ENCODE measurements at places on chromosomes 13 and 19. TPM values are rescaled to one million over a fixed set of nuclear protein-coding genes. Genes with fewer than 3 reads are reported as not detected.

The ADGRE3 gene
- not detected for total RNA-seq

The ZNF836 gene
- 12.8 TPM for total RNA-seq

The GRK1 gene
- not detected for total RNA-seq

The ZNF536 gene
- total RNA-seq = not detected

The PODNL1 gene
- 2.8 TPM for total RNA-seq

The EHD2 gene
- total RNA-seq = 34.0 TPM

The FXYD3 gene
- total RNA-seq = 0.64 TPM

The STOML3 gene
- not detected for total RNA-seq

The LAIR1 gene
- total RNA-seq = not detected

The RPL13A gene
- 1,082 TPM for total RNA-seq

The PPM1N gene
- total RNA-seq = 0.64 TPM

The ERICH4 gene
- not detected for total RNA-seq

The FUT1 gene
- 0.15 TPM for total RNA-seq

The COX7A1 gene
- not detected for total RNA-seq

The KLHL1 gene
- not detected for total RNA-seq

The OR7D2 gene
- 0.05 TPM for total RNA-seq

The CD37 gene
- not detected for total RNA-seq

The CYP2A7 gene
- not detected for total RNA-seq

The STAP2 gene
- total RNA-seq = 7.9 TPM

The GAPDHS gene
- total RNA-seq = not detected

The PRR22 gene
- 0.07 TPM for total RNA-seq

The CEACAM19 gene
- total RNA-seq = 1.2 TPM

The SLITRK6 gene
- total RNA-seq = 0.44 TPM

The MPHOSPH8 gene
- total RNA-seq = 6.6 TPM

The MISP3 gene
- 2.2 TPM for total RNA-seq

The ZNF574 gene
- total RNA-seq = 29.9 TPM

The SIAH3 gene
- 0.10 TPM for total RNA-seq

The VSTM1 gene
- total RNA-seq = not detected

The FUZ gene
- 28.6 TPM for total RNA-seq

The NANOS3 gene
- not detected for total RNA-seq

The GGN gene
- total RNA-seq = not detected

The LINGO3 gene
- total RNA-seq = not detected

The FUT2 gene
- total RNA-seq = not detected

The FAM124A gene
- total RNA-seq = 0.22 TPM

The CEACAM7 gene
- not detected for total RNA-seq

The ZNF649 gene
- total RNA-seq = 5.0 TPM

The IL17D gene
- total RNA-seq = 0.71 TPM

The ATP8B3 gene
- 5.8 TPM for total RNA-seq

The ZNF724 gene
- 11.1 TPM for total RNA-seq

The LAIR2 gene
- not detected for total RNA-seq

The VRK3 gene
- 34.0 TPM for total RNA-seq

The CD33 gene
- 3.8 TPM for total RNA-seq

The EFNB2 gene
- 32.2 TPM for total RNA-seq

Measured in M059J (cell line).